CD8-positive, alpha-beta memory T cell (primary cell): ENCODE measurements at places on chromosomes 11 and 22. TPM values are rescaled to one million over a fixed set of nuclear protein-coding genes. Genes with fewer than 3 reads are reported as not detected.

The UCP3 gene
- total RNA-seq: 2.8 TPM

The UBTFL1 gene
- not detected for total RNA-seq

The OR10A2 gene
- not detected for total RNA-seq

The PGA5 gene
- total RNA-seq: not detected

The LRP5 gene
- total RNA-seq: 7.5 TPM

The C22orf42 gene
- total RNA-seq: not detected

The PLEKHA7 gene
- 5.3 TPM for total RNA-seq

The MS4A1 gene
- 0.70 TPM for total RNA-seq

The CDC42EP1 gene
- total RNA-seq: 0.13 TPM

The RHBDD3 gene
- total RNA-seq: 41.0 TPM

- no peak for DNase-seq
Measured at GRCh38 chr11:100525635-100526034, 161.5 kb upstream of the ARHGAP42 start.

GRCh38 chr11:130315354-130315970 lies 745 bp upstream of the ZBTB44 start:
- peak; percentile 70 for DNase-seq

- DNase-seq: no peak
Measured at GRCh38 chr11:10317776-10318526, 13.1 kb downstream of the ADM start.

DNA sequence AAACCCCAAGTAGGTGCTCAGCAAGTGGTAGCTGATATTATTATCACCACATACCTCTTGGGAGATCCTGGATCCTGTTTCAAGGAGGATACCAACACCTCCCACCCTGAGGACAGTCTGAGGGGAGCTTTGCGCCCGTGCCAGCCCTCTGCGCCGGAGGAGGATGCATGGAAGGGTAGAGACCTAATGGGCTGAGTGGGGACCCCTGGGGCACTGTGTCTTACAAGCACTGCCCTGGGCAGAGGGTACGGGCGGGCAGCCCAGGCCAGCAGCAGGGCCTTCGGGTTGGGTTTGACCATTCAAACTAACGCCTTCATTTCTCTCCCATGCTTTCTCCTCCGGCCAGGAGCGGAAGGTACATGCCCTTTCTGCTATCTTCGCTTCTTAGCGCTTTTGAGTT lies 26.3 kb downstream of the MYBPC3 start:
- DNase-seq: no peak

DNA sequence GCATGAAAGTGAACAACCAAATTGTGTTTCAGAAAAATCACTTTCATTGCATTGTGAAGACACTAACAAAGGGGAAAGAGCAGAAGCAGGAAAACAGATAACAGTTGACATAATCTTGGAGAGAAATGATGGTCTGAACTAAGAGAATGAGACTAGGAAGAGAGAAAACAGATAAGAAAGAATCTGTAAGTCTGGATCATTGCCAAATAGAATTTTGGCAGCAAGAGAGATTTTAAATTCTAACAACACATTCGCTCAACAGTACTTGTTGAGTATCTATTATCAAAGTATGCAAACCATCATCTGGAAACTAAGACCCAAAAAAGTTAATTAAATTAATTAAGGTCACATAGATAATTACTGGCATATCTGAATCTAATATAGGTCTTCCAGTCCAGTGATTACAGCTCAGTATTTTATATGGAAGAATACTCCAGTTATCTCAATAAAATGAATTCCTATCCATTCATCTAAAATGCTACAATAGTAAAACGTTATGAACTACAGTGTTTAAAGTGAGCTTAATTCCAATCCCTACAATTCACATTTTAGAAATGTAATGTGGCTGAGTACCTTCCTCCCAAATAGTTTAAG lies 166.7 kb upstream of the FAT3 start:
- DNase-seq: no peak

GRCh38 chr11:66011785-66012303 lies at the start of gene CST6:
Gene CST6 (plus strand): TSS chr11:66012008. CDS start chr11:66012045, 37 bp downstream.
- DNase-seq: peak; percentile 6

DNA sequence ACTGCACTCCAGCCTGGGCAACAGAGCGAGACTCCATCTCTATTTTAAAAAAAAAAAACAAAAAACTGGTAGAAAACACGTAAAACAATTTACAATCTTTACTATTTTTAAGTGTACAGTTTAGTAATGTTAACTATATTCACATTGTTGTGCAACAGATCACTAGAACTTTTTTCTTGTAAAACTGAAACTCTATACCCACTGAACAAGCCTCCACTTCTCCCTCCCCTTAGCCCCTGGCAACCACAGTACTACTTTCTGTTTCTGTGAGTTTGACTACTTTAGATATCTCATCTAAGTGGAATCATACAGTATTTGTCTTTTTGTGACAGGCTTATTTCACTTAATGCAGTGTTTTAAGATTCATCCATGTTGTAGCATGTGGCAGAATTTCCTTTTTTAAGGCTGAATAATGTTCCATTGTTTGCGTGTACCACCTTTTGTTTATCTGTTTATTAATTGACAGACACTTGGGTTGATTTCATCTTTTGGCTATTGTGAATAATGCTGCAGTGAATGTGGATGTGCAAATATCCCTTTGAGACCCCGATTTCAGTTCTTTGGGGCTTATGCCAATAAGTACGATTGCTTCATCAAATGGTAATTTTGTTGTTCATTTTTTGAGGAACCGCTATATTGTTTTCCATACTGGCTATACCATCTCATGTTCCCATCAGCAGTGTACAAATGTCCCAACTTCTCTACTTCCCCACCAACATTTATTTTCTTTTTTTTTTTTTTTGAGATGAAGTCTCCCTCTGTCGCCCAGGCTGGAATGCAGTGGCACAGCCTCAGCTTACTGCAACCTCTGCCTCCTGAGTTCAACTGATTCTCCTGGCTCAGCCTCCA lies 11.0 kb downstream of the DDB2 start:
- DNase-seq: no peak

GRCh38 chr11:110929129-110929528 lies 216.9 kb upstream of the ARHGAP20 start:
- DNase-seq: no peak

- no peak for DNase-seq
Measured at GRCh38 chr11:36015799-36016198, 71.9 kb downstream of the LDLRAD3 start.

GRCh38 chr11:65187971-65188461 lies 6.3 kb downstream of the CAPN1 start:
- DNase-seq: no peak

DNA sequence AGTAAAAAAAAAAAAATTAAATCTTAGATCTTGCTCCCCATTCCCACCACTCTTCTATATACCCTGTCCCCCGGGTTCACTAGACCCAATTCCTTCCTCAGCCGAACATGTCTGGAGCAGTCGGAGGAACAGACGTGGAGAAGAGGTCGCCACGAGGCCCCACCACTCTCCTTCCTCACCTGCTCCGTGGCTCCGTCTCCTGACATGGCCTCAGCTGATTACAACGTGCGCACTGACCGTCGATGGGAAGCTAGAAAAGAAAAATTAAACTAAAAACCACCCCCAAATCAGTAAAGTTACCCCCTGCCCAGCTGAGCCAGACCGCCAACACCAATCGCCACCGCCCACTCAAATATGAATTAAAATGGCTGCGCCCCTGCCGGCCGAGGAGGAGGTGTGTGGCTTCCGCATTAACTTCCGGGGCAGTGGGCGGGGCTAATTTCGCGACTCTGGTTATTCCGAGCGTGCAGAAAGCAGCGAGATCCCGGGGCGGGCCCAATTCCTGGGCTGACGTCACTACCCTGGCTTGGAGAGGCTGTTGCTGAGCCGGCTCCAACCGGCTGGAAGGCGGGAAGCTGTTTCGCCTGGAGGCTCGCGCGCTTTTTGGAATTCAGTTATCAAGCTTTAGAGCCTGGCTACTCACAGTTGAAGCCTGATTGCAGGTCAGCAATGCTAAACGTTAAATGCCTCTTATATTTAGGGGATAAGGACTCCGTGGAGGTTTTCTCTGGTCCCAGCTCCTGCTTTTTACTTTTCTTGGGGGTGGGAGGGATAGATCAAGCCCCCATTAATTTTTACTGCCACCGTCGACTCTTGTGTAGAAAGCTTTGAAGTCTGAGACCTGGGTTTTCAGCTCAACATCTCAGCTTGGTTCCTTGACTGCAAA lies at the start of gene CSTF3:
TSS of gene CSTF3 (minus strand) at position 361 of the 886 bp plus-strand sequence. CDS start at position 206, 155 bp downstream.
- DNase-seq: peak; percentile 96

- DNase-seq: no peak
Measured at GRCh38 chr11:67539550-67539949, 16.3 kb upstream of the CABP2 start.

GRCh38 chr22:47021371-47022074 lies 259.1 kb downstream of the TBC1D22A start:
- DNase-seq: no peak

GRCh38 chr22:42816336-42816735 lies 40.7 kb downstream of the ARFGAP3 start:
- no peak for DNase-seq

- DNase-seq: no peak
Measured at GRCh38 chr11:21465203-21465602, 727.7 kb upstream of the ANO5 start.

- DNase-seq: no peak
Measured at GRCh38 chr11:35183326-35183925, 44.5 kb downstream of the CD44 start.

DNA sequence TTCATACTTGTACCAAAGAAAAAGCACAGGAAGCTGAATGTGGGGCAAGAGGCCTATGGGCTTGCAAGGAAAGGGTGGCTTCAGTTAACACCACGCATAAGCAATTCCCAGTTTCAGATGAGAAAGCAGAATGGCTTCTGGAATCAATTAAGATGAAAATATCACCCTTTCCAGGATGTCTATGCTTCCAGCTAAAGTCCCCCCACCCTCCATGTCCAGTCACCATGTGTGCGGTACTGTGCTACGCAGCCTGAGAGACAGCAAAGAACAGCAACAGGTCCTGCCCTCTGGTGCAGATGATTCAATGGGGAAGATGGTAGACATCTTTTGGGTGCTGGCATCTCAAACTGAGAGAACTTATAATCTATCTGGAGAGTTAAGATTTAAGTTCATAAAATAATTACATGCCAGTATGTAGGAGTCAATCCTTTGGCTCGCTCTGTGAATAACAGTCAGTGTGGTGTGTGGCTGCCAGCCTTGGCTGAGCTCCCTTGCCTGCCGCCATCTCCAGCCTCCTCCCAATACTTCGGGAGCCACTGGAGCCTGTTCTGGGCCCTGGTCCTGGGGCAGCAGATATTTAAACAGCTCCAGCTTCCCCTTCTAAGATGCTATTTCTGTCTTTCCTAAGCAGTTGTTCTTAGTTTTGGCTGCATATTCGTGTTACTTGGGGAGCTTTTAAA lies 44.5 kb downstream of the ME3 start:
- no peak for DNase-seq

- no peak for DNase-seq
Measured at GRCh38 chr11:73454987-73455386, 78.8 kb downstream of the RELT start.

- no peak for DNase-seq
Measured at GRCh38 chr11:85912414-85912813, 57.2 kb downstream of the CCDC83 start.

DNA sequence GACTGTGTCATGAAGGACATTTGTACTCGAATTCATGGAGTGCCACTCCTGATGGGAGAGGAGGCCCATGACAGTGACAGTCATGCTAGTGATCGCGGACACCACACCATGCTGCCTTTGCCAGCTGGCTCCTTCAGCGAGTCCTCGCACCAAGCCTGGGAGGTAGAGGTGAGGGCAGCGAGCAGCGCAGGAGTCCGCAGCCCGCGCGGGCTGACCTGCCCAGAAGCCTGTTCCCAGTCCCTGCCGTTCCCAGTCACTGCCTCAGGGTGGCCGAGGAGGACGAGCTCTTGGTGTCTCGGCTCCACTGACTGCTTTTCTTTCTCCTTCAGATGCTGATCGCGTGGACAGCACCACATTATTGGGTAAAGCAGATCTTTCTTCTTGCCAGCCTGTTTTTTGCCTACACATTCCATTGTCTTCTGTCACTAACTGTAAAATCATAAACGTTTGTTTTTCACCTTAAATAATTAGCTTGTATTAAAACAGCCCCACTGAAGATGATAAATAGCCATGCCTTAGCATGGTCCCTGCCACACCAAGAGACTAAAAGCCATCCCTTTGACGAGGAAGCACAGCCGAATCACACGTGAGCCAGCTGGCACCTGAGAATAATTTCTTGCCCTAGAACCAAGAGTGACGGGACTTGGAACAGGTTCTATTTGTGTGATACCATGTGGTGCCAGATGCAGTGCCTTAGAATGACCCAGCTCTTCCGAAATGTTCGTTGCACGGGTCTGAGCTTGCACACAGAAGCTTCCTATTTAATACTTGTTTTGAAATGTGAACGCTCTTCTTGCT lies 25.5 kb downstream of the FAM118A start:
- DNase-seq: no peak

DNA sequence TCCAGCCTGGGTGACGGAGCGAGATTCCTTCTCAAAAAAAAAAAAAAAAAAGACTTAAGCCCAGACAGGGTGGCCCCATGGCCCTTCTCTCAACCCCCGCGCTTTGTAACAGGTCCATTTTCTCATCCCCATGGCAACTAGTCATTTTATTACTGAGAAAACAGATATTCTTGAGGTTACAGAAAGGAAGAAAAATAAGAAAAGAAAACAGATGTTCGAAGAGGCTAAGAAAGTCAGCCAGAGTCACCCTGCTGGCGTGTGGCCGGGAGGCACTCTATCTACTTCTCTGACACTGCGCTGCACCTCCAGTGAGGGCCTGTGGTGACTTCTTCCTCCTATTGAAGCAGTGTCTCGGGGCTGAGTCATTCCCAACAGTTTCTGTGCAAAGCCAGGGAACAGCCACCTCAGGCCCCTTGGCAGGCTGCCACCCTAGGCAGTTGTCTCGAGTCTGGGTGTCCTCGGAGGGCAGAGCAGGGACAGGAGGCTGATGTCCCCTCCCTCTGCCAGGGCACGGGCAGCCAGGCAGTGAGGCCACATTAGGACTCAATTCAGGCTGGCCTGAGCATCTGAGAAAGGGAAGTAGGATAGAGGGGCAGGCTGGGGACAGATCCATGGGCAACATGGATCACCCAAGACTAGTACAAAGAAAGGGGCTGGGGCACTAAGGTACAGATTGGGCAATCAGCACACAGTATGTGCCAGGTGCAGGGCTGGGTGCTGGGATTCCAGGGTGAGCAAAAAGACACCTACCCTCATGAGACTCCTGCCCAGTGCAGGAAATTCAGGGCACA lies 16.4 kb upstream of the SYVN1 start:
- no peak for DNase-seq

GRCh38 chr11:69280994-69281393 lies 13.0 kb upstream of the MYEOV start:
- DNase-seq: no peak

DNA sequence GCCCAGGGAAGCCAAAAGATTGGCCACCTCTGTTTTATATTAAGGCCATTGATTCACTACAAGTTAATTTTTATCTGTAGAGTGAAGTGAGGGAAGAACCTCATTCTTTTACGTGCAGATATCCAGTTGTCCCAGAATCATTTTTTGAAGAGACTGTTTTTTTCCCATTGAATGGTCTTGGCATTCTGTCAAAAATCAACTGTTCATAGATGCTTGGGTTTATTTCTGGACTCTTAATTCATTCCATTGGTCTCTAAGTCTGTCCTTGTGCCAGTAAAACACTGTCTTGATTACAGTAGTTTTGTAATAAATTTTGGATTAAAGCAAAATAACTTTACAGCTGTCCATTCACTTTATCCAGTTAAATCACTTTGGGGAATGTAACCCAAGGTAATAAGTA lies 26.8 kb downstream of the WBP2NL start:
- DNase-seq: no peak
